ENCODE measurements at places on chromosomes 2 and 18. TPM values are rescaled to one million over a fixed set of nuclear protein-coding genes. Genes with fewer than 3 reads are reported as not detected.

DNA sequence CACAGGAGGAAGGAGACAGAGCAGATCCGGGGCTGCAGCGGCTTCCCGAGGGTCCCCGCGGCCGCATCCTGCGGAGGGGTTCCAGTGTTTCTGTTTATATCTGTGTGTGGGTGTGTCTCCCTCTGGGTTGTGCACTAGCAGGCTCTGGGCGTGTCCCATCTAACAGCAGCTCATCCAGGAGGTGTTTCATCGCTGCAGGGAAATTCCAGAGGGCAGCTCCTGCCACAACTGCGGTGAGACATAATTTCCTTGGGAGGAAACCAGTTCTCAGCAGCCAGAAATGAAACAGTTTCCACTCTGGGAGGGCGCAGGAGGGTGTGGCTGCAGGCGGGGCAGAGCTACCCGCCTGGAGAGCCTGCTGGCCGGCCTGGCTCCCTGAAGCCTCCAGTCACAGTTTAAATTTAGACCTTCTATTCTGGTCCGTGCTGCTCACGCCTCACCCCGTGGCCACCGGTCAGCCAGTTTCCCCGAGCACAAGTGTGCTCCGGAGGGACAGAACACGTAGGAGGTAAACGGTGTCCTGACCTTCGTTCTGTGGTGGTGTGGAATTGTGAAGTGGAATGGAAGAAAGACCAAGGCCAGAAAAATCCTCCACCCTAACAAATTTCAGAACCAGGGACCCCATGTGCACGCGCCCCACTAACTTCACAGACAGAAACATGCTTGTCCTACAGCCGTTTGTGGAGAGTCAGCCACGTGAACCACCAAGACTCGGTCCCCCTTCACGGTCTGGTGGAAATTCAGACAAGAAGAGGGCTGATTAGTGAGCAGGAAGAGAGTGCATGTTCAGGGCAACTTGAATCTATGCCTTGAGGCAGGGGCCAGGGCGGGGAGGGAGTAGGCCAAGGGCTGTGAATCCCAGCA, 50.2 kb downstream of the TEX44 start:
- peaks cover 18% of the 10 kb centered on the region for H3K4me1 ChIP-seq
- H3K4me3 ChIP-seq: peak overlapping the region; percentile 62
- H3K27me3 ChIP-seq: no peaks in the 10 kb centered on the region
- peak overlapping the region; percentile 57 for H3K27ac ChIP-seq

ANKRD44 gene
- 87.8 TPM for total RNA-seq

TRIM54 gene
- total RNA-seq: not detected

ARHGAP28 gene
- total RNA-seq: not detected

DNA sequence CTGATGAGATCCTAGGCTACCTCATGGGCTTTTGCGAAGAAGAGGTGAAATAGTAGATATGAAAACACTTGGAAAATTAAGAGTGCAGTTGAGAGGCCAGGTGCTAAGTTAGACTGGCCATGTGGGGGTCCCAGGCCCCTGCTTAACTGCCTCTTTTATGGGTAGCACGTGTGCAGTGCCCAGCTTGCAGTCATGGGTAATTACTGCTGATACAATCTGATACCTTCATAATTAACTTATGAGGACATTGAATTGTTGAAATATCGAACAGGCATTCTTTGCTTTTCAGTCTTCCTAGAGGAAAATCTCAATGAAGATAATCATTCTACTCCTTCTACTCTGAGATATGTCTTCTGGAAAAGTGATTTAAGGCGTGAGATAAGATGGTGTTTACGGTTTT, 11.6 kb downstream of the TRAF3IP1 start:
- H3K27ac ChIP-seq: no peak overlapping the region
- H3K4me3 ChIP-seq: no peak overlapping the region
- no peaks in the 10 kb centered on the region for H3K4me1 ChIP-seq

IMPACT gene
- total RNA-seq: 19.9 TPM

COL6A3 gene
- total RNA-seq: 3.0 TPM

All from activated naive CD4-positive, alpha-beta T cell treated with anti-CD3 and anti-CD28 coated beads for 36 hours (primary cell).